ENCODE measurements at places on chromosomes 5 and 9.

GRCh38 chr9:29999645-30000044 is 2384.8 kb upstream of the ACO1 start:
- no peak for DNase-seq

DNA sequence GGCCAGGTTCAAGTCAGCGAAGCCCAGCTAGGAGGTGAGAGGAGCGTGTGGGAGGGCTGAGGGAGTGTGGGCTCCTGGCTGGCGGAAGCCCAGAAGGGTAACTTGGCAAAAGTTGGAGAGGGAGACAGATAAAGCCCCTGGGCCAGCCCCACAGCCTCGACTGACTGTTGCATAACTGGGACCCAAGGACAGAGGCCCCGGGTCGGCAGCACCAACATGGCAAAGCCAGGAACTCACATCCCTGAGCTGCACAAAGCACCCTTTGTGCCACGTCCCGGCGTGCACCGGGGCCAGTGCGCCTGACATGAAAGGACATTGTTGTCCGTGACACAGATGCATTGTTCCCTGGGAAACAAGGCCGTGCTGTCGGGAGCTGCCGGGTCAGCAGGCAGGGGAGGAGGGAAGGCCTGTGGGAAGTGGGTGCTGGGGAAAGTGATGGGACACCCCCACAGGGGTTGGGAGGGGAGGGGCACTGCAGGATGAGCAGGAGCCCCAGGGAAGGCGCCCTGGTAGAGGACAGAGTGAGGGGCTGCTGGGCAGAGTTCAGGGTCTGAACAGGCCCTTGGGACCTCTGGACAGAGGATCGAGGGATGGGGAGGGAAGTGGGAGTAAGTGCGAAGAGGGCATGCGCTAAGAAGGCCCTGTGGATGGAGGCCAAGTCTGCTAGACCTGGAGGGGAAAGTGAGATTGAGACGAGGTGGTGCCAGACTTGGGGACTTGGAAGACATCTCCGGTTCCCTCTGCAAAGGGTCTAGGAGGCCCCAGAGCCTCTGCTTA is 13.0 kb upstream of the DPM2 start:
- DNase-seq, result no peak

- no peak for DNase-seq
Measured at GRCh38 chr5:164358531-164359259, 853.3 kb downstream of the MAT2B start.

DNA sequence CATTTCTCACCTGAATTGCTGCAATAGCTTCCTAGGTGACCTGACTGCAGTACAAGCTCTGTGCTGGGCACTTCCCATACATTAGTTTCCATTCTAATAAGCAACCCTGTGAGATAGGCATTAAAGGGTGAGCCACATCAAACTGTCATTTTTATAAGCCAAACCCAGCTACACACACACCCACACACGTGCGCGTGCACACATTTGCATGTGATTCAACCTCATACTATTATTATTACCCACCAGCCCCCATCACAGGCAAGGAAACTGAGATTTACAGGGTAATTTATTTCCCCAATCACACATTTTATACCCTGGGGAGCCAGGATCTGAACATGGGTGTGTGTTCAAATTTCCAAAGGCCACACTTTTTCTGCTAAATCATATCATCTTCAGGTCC is 93.6 kb downstream of the TTLL11 start:
- DNase-seq, result no peak

DNA sequence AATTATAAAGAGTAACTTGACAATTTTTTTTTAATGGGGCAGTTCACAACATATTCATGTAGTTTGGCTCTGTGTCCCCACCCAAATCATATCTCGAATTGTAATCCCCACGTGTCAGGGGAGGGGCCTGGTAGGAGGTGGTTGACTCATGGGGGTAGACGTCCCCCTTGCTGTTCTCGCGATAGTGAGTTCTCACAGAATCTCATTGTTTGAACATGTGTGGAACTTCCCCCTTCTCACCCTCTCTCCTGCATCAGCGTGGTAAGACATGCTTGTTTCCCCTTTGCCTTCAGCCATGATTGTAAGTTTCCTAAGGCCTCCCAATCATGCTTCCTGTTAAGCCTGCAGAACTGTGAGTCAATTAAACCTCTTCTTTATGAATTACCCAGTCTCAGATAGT is 40.7 kb downstream of the FBXW11 start:
- DNase-seq, result no peak

DNA sequence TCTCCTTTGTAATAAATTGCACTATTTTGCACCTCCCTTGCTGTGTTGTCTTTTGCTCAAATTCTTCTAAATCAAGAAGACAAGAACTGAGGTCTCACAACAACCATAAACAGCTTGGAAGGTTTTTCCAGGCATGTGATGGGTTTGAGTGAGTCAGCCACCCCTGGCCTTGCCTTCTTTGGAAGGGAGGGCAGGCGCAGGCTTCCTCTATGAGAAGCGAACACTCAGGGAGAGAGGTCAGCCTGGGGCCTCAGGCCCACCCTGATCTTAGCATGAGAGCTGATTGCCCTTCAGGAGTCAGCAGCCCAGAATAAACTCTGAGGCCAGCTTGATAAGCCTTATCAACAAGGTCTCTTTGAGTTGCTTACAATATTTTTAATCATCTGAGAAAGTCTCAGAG is 31.6 kb downstream of the S1PR3 start:
- DNase-seq, result no peak

GRCh38 chr5:54956922-54957321 is 28.5 kb downstream of the ESM1 start:
- no peak for DNase-seq

DNA sequence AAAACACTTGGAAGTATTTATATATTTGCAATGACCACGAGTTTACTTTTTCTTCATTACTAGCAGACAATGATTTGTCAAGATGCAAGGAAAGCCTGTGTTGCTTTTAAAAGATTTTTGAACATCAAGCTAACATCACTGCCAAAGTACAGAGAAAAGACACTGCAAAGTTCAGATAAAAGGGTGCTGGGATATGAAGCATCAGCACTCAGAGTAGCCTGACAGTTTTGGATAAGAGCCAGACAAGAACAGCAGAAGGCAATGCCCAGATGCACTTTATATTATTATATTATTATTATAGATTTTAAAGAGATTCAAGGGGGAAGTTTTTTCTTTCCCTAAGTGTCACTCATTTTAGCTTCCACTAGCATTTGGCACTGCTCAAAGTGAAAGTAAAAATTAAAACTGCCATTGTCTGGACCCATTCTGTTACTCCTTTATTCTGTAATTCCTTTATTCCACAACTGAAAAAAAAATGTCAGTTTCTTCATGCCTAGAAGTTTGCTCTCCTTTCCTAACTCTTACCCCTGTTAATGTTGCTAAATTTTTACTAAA is 240.6 kb downstream of the EFNA5 start:
- no peak for DNase-seq

DNA sequence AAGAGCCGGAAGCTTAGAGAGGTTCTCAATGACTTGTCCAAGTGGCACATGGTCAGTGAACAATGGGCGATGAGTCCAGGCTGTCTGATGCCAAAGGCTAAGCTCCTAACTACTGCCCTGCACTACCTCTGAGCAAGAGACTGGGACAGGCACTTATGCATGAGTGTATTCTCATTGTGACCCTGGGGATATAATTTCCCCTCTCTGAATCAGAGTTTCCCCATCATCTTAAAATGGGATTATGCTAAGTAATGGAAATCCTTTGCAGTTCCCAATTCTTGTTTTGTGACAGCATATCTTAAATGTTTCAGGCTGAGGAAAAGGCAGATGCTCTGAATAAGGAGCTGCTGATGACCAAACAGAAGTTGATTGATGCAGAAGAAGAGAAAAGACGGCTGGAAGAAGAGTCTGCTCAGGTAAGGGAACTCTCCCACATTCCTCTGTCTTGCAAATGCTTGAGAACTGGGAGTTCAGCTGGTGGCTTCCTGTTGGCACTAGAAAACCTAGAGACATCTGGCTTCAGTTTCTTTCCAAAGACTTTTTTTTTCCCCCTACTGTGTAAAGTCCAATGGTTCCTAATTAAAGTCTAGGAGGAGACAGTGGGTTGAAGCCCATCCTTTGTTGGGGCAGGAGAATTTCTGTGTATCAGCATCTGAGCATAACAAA is 64.1 kb downstream of the GPR21 start:
- DNase-seq, result no peak

DNA sequence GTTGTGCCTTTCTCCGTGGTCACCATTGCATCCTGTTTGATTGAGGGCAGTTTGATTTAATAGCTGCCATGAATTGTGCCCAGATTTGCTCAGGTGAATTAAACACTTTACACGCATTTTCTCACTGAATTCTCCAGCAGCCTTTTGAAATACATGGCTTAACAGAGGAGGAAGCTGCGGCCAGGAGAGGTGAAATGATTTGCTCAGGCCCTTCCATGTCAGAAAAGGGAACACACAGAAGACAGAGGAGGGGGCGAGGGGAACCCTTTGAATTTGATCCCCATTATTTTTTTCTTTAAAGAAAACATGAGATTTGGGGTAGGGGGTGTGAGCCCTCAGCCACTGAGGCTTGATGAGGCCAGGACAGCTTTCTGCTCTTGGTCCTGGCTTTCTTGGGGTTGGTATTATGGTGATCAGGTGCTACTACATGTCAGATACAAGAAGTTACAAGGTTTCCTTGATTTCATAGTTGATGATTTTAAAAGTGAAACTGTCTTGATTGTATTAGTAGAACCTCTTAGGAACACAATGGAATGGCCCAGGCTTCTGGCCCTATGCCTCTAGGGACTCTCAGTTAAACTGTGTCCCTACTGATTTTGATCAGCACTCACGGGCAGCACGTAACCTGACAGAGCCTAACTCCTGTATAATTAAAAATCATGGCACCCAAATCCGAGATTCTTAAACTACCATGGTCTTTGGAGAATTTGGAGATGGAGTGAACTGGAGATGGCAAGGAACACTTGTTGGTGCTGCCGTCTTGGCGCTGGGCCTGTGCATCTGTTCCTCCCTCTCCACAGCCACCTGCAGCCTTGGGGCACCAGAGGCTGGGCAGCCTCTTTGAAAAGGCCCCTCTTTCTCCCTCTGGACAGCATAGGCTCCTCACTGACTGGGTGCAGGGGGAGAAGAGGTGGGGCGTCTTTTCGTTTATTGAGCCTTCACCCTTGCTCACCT is 107.9 kb downstream of the TRIO start:
- DNase-seq, result no peak

- DNase-seq, result no peak
Measured at GRCh38 chr5:150540615-150541396, 32.9 kb downstream of the NDST1 start.

DNA sequence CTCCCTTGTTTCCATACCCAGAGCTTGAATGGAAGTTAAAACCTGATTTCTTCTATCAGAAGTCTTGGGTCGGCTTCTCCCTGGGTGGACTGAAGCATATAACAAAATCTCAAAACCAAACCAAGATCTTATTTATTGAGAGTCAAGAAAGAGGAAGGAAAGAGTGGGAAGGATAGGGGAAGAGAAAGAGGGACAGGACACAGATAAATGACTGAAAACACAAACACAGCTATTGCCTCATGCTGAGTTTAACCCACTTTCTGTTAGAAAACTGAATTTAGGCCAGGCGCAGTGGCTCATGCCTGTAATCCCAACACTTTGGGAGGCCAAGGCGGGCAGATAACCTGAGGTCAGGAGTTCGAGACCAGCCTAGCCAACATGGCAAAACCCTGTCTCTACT is 92.9 kb downstream of the PALM2AKAP2 start:
- DNase-seq, result no peak

DNA sequence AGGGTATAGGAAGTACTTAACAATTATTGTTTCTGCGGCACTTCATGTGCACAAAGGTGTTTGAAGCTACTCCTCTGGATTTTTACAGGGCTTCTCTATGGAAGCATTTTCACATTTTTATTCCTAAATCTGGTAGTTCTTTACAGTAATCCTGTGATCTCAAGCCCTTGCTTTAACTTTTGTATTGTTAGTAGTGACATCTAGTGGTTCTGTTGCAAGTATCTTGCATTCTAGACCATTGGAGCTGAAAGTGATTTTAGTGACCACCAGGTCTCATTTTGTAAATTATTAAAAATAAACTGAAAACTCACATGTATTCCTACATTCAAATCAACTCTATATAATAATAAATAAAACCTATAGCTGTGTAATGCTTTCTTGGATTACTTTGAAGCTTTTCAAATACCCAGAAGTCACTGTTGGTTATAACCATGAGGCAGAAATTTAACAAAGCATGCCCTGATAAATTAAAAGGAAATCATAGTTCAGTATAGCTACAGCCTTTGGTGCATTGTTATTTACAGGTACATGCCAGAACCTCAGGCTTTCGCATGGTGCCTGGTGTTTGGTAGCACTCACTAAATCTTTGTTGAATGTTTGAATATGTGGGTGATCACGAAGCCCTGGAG is 18.9 kb downstream of the RPS23 start:
- no peak for DNase-seq

GRCh38 chr5:114418176-114419066 is 56.6 kb downstream of the KCNN2 start:
- no peak for DNase-seq

GRCh38 chr5:42518595-42519221 is 95.5 kb downstream of the GHR start:
- DNase-seq, result no peak

DNA sequence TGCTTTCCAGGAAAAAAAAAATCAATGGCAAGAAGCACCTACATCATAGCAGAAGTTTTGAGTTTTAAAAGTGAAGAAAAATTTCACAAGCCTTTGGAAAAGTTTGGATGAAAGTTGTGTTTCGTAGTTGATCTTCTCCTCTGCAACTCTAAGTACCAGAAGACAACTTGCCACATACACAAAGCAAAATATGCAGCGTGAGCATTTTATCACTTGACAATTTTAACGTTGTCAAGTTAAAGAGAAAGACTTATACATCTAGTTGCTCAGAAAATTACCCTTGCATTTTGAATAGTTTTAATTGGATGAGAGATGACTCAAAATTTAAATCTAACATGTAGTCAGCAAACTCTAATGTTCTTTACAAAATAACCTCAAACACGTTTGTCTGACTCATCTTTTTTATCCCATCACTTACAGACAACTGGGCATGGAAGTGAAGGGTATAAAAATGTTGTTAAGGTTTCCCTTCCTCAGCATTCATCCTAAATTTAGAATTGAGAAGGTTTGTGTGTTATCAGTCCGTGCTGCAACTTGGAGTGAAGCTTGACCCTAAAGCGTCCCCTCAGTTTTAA is 213.4 kb downstream of the MARCHF11 start:
- DNase-seq, result no peak

DNA sequence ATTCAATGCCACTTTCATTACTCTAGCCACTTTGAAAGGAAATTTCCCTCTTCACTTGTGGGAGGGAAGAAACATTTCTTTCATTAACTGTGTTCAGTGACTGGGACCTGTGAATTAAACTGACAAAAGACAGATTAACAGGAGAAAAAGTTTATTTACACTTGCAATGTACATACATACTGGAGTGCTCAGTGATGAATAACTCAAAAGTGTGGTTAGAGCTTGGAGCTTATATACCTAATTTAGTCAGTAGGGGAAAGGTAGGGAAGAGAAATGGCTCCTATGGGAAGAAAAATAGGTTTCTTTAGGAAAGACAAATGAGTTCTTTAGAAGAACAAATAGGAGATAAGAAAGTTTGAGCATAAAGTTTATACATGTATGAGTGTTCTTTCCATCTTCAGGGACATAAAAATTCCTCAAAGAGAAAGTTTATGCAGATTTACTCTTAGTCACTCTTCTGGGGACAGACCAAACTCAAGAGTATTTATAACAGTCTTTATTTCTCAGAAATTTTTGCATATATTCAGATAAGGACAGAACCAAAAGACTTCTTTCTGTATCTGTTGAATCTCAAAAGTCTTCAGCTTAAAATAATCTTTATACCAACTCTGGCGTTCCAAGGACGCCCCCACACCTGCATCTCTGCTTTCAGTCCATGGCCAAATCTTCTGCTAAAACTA is 120.0 kb upstream of the RAI14 start:
- DNase-seq, result no peak

GRCh38 chr5:53031695-53032096 is 42.5 kb downstream of the ITGA2 start:
- DNase-seq, result no peak

- no peak for DNase-seq
Measured at GRCh38 chr5:91352831-91353695, 30.1 kb downstream of the ARRDC3 start.

Data from T-helper 9 cell (primary cell).